ENCODE measurements at places on chromosomes 2 and 18. TPM values are rescaled to one million over a fixed set of nuclear protein-coding genes. Genes with fewer than 3 reads are reported as not detected.

DNA sequence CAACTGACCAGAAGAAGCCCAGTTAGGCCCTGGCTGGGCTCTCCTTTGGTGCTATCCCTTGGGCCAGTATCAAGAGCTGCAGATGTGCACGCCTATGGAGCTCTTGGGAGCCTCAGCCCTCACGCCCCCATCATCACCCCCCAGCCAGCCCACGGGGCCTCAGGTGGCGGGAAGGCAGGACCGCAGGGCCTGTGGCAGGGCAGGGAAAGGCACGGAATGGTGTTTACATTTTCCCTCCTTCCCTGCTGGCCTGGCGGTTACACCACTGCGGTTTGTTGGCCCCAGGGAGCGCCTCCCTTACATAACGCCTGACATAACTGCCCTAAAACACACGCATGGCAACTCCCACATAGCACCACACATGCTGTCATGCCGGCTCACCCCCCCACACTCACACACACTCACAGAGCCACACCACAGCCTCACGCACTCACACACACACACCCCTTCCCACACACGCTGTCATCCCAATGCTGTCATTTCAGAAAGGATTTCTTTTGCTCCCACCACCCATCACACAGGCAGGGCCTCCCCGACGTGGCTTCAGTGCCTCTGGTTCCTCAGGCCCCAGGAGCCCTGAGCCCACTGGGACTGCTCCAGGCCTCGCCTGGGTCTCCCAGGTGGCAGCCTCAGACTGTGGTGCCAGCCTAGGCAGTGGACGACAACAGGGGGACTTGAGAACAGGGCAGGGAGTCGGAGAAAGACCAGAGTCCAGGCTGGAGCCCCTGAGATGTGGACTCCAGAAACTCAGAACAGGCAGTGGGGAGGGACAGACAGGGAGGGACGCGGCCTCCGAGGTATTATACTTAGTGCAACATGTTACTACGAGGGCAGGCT is 15.7 kb downstream of the ZFP36L2 start:
- no peaks in the 10 kb centered on the region for H3K27me3 ChIP-seq
- no peak overlapping the region for H3K4me3 ChIP-seq
- H3K4me1 ChIP-seq = peaks cover 9% of the 10 kb centered on the region
- no peak for DNase-seq
- no peak overlapping the region for H3K27ac ChIP-seq
- H3K36me3 ChIP-seq = no peaks in the 10 kb centered on the region

DNA sequence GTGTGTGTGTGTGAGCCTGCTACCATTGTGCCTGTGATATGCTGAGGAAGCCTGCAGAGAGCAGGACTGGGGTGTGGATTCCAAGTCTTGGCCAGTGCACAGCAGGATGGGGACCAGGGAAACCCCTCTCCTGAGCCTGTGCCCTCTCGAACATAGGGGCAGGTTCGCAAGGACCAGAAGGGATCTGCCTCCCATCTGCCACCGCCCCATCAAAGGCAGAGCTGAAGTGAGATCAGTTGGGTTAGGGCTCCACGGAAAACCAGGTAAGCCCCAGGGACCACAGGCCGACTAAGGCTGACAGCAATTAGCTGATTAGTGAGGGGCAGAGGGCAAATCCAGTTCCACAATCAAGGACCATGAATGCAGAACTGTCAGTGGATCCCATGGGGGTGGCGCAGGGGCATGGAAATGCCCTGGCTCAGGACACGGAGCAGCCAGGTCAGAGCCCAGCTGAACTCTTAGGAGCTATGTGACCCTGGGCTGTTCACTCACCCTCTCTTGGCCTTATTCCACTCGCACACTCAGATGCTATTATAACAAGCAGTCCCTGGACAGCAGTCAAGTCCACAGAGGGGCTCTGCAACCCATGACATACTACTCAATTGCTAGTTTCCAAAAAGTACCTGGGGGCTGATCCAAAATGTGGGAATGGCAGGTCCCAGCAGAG is 84.2 kb upstream of the ID2 start:
- H3K27ac ChIP-seq = no peak overlapping the region
- no peaks in the 10 kb centered on the region for H3K27me3 ChIP-seq
- DNase-seq = no peak

DNA sequence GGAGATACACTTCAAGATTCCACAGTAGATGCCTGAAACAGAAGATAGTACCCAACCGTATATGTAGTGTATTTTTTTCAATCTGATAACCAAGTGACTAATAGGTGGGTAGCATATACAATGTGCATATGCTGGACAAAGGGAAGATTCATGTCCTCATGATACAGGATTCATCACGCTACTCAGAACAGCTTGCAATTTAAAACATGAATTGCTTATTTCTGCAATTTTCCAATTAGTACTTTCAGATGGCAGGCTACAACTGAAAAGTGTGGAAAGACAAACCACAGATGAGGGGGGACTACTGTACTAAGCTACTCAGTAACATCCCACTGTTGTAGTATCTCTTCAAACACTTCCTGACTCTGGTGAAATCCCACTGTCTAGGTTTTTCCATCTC is 3.7 kb downstream of the IER3IP1 start:
- H3K27me3 ChIP-seq = no peaks in the 10 kb centered on the region
- peaks cover 16% of the 10 kb centered on the region for H3K4me1 ChIP-seq
- no peak overlapping the region for H3K4me3 ChIP-seq
- no peaks in the 10 kb centered on the region for H3K36me3 ChIP-seq
- H3K27ac ChIP-seq = no peak overlapping the region

The AFF3 gene
- not detected for polyA plus RNA-seq

DNA sequence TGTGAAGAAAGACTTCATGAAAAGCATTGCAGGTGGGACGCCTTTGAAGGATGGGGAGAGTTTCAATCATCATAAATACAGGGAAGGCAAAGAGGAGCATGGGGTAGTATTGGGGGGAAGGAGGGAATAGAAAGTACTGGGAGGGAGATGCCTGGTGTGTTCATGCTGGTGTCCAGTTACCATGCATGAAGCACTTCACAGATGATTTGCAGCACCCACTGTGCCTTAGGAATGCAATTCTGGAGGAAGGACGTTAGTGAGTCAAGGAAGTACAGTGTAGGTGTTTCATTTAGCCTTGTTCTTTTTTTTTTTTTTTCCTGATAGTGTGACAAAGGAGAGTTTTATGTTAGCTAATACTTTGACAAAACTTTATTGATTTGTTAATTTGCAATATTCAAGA is 36.8 kb downstream of the ADAM23 start:
- no peak for DNase-seq
- H3K4me3 ChIP-seq = no peak overlapping the region
- H3K36me3 ChIP-seq = no peaks in the 10 kb centered on the region
- no peaks in the 10 kb centered on the region for H3K27me3 ChIP-seq
- H3K27ac ChIP-seq = no peak overlapping the region
- H3K4me1 ChIP-seq = peaks cover 8% of the 10 kb centered on the region

The SAG gene
- polyA plus RNA-seq = not detected

The BMP10 gene
- polyA plus RNA-seq = not detected

DNA sequence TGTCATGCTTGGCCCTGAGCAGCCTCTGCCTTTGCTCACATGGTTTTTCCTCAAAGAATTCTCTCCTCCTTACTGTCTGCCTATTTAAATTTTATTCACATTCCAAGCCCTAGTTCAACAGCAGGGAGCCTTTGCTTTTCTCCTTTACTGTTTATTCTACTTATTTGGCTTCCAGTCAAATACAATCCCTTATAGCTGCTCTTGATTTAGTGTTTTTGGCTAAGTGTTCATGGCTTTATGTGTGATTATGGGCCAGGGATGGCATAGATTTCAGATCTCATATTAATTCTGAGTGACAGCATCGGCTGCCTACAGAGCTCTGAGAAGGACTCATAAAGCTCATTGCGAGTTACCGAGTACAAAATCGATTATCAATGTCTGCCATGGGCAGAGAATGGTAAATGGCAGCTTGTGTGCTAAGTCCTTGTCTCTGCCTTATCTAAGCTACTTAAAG is 106.7 kb downstream of the METTL8 start:
- no peaks in the 10 kb centered on the region for H3K4me1 ChIP-seq
- no peak overlapping the region for H3K4me3 ChIP-seq
- H3K27ac ChIP-seq = no peak overlapping the region
- no peaks in the 10 kb centered on the region for H3K27me3 ChIP-seq
- no peak for DNase-seq
- peaks cover 5% of the 10 kb centered on the region for H3K36me3 ChIP-seq

- H3K27me3 ChIP-seq = no peaks in the 10 kb centered on the region
- H3K27ac ChIP-seq = no peak overlapping the region
- no peaks in the 10 kb centered on the region for H3K4me1 ChIP-seq
- no peak for DNase-seq
- no peak overlapping the region for H3K4me3 ChIP-seq
Observed at GRCh38 chr2:215454519-215455246, 18.8 kb upstream of the FN1 start.

GRCh38 chr2:75098856-75099255 is 100.5 kb downstream of the TACR1 start:
- H3K36me3 ChIP-seq = no peaks in the 10 kb centered on the region
- no peak overlapping the region for H3K4me3 ChIP-seq
- H3K27me3 ChIP-seq = no peaks in the 10 kb centered on the region
- no peak for DNase-seq

- DNase-seq = no peak
- H3K4me1 ChIP-seq = peaks cover 13% of the 10 kb centered on the region
- H3K4me3 ChIP-seq = no peak overlapping the region
- H3K27ac ChIP-seq = no peak overlapping the region
- H3K36me3 ChIP-seq = no peaks in the 10 kb centered on the region
Observed at GRCh38 chr18:8701546-8702118, 3.7 kb upstream of the MTCL1 start.

The DSG1 gene
- 68.0 TPM for polyA plus RNA-seq

DNA sequence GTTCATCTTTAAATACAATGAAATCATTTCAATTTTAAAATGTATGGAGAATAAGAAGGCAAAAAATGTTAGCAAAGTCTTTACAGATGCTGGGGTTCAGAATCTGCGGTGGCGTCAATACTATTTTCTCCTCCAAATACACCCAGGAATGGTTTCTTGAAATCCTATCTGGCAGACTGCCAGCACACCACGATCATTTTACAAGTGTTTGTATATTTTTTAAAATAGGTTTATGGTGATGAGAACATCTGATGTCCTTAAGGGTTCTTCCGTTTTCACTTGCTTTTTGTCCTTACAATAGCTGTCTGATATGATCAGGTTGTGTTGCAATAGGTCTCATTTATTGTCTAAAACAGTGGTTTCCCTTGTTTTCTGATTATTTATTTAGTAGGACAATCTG is 89.6 kb downstream of the CMPK2 start:
- H3K27me3 ChIP-seq = no peaks in the 10 kb centered on the region
- no peaks in the 10 kb centered on the region for H3K4me1 ChIP-seq
- no peak for DNase-seq
- H3K36me3 ChIP-seq = no peaks in the 10 kb centered on the region
- H3K4me3 ChIP-seq = no peak overlapping the region
- H3K27ac ChIP-seq = no peak overlapping the region

- H3K27ac ChIP-seq = no peak overlapping the region
- H3K27me3 ChIP-seq = peaks cover 3% of the 10 kb centered on the region
- DNase-seq = no peak
Observed at GRCh38 chr18:3060667-3061580, 48.0 kb upstream of the LPIN2 start.

The RTP5 gene
- not detected for polyA plus RNA-seq

- no peak overlapping the region for H3K27ac ChIP-seq
- peak overlapping the region; percentile 77 for H3K4me3 ChIP-seq
- no peak for DNase-seq
Observed at GRCh38 chr2:32947484-32948143, 861 bp downstream of the LTBP1 start.

The SERPINB8 gene
- 48.9 TPM for polyA plus RNA-seq

- DNase-seq = no peak
- no peaks in the 10 kb centered on the region for H3K36me3 ChIP-seq
- no peaks in the 10 kb centered on the region for H3K27me3 ChIP-seq
- no peaks in the 10 kb centered on the region for H3K4me1 ChIP-seq
- no peak overlapping the region for H3K27ac ChIP-seq
Observed at GRCh38 chr2:54897420-54898310, 152.6 kb downstream of the RTN4 start.

DNA sequence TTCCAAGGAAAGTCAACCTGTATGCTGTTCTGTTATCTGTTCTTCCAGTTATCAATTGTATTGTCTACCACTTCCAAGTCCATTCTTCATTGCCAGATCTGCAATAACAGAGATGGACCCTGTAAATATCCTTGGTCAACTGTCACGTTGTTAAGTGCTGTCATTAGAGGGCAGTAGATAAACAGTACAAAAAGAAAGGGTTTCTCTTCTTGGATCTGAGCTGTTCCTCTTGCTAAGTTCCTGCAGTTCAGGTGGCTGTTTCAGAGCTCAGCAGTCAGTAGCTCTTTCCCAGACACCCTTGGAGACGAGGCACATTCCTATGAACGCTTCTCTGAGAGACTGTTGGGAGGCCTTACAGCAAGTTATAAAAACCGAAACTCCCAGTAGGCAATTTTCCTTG is 957.1 kb upstream of the CHAC2 start:
- no peak for DNase-seq
- H3K27ac ChIP-seq = no peak overlapping the region
- H3K4me1 ChIP-seq = no peaks in the 10 kb centered on the region
- H3K36me3 ChIP-seq = no peaks in the 10 kb centered on the region

The SNORC gene
- 0.66 TPM for polyA plus RNA-seq

DNA sequence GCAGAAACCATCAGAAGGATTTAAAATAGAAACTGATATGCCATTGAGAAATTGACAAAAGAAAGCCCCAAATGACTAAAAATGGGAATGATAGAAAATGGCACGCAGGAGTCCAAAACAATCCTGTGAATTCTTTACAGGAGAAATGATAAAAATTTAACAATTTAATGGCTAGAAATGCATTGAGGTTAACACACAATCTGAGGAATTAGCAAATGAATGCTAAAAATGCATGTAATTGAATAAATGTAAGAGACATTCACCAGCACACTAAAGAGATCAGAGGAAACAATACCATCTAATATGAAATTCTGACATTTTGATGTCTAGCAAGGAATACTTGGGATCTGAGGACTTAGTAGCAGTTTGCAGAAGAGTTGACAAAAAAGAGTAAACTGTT is 37.0 kb downstream of the MARCHF4 start:
- H3K27ac ChIP-seq = no peak overlapping the region
- no peak overlapping the region for H3K4me3 ChIP-seq
- H3K36me3 ChIP-seq = no peaks in the 10 kb centered on the region
- no peak for DNase-seq
- peaks cover 5% of the 10 kb centered on the region for H3K4me1 ChIP-seq
- H3K27me3 ChIP-seq = no peaks in the 10 kb centered on the region

The TMEM247 gene
- polyA plus RNA-seq = not detected
